ENCODE measurements at places on chromosomes 7 and 10.

DNA sequence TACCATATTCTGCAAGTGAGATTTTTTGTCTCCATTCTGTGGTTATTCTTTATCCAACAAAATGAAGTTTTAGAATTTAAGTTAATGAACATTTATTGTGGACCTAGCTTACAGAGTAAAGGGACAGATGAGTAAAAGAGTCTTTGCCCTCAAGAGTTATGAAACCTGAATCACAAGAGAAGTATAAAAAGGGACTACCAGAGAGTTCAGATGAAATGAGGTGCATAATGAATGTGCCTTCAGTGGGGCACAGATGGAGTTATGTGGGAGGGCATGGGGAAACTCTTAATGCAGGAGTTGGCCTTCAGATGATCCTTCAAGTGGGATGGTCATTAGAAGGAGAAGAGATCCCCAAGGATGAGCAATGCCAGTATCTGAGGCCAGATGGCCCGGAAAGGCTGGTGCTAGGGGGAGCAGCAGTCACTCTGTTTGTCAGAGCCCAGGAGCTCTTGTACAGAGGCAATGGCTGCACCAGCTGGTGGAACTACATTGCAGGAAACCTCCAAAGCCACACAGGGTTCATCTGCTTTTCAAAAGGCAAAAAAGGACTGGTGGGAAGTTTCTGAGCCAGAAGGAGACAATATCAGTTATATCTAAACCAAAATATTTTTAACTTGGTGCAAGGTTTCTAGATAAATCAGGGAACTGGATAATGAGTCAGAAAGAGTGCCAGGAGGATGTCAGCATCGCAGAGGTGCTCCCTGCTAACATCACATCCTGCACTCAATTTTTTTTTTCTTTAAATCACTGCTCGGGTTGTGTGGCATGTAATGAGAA lies 162.0 kb downstream of the KLF6 start:
- DNase-seq, result peak; percentile 20

- no peak for DNase-seq
Observed at GRCh38 chr10:67819768-67820204, 18.2 kb downstream of the DNAJC12 start.

DNA sequence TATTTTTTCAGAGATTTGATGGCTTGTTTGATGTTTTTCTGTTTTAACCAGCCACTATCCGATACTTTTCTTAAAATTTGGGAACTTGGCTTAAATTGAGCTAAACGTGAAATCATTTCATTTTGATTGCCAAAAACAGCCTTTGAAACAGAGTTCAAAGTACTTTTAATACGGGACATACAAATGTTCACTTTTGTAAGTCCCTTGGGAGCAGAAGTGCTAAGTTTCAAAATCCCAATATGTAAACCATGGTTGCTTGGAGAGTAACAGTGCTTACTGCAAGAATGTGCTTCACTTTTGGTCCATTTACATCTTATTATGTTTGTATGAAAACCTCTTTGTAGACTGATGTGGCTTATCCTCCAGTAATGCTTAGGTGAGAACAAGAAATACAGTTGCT lies 10.9 kb downstream of the PNPLA8 start:
- DNase-seq, result no peak

DNA sequence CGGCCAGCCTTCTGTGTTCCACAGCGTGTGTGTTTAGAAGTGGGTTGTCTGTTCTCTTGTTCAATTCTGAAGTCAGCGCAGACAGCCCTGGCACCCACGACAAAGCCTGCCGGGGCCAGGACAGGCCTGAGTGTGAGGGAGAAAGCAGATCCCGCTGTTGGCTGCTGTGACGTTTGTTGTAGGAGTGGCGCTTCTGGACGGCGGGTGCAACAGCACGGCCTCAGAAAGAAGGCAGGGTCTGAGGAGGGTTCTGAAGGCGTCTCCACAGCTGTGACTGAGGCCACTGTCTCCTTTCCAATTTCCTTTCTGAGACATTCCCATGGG lies 76.2 kb downstream of the VIPR2 start:
- no peak for DNase-seq

DNA sequence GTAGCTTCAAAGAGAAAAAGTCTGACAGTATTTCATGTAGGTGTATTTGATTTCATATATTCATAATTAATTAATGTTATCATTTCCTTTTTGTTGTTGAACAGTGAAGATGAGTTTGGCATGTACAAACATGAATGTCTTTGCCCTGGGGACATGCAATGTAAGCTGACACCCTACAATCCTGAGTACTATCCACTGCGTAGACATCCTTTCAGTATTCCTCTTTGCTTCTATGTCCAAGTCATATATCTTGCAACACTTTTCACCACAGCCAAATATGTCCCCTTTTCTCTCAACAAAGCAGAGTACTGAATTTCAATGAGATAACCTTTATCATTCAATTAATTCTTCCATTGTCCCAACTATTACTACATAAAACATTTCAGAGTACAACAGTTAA lies 93.6 kb downstream of the GPR37 start:
- DNase-seq, result no peak

- DNase-seq, result no peak
Observed at GRCh38 chr10:63716016-63716580, 194.9 kb downstream of the REEP3 start.

DNA sequence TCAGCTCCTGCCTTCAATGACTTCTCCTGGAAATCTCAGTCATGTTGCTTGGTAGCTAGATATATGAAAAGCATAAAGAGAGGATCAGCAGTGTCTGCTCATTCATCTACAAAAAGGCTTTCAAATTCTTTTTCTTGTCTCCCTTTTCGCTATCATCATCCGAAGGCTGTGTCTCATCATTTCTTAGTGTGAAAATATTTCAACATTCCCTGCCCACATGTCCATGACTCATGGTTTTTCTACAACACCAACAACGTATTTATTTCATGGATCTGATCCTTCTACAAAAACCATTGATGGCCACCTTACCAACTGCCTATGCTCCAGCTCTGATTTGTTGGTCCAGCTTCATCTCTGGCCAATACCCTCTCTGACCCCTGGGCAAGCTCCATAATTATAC lies 472.5 kb upstream of the GHITM start:
- DNase-seq, result no peak

DNA sequence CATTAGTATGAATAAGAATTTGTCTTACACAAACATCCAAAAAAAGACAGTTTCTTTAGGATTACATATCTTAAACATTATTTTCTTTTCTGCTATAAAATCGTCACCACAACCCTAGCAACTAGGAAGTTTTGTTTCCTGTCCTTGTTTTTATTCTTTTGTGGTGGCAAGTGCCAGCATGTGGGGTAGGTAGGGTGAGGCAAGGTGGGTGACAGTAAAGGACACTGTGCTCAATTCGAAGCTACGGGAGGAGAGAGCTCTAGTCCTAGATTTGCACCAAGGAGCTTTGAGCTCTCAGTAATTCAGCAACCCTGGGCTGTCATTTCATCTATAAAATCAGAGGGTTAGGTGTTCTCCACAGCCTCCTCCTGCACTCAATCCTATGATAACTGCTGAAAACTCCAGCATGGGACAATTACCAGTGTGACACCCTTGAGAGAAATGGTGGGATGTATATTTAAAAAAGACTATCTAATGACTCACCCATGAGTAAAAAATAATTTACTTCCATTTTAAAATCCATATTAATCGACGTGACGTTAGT lies 187.1 kb downstream of the FAM107B start:
- DNase-seq, result peak; percentile 70

- peak; percentile 80 for DNase-seq
Observed at GRCh38 chr7:22782616-22783232, 39.9 kb downstream of the TOMM7 start.

DNA sequence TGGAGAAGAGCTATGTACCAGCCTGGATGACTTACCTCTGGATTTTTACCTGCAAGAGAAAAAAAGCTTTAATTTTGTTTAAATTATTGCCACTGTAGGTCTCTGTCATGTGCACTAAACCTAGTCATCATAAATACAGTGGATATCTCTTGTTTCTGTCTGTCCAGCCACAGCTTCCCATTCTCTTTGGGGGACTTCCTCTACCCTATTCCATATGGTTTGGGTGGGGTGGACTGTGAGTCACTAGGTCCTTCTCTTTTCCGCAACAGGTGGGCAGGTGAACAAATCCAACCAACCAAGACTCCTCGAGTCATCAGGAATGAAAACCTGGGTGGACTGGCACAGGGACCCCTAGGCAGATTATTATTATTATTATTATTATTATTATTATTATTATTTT lies 87.3 kb upstream of the CYTH3 start:
- no peak for DNase-seq

DNA sequence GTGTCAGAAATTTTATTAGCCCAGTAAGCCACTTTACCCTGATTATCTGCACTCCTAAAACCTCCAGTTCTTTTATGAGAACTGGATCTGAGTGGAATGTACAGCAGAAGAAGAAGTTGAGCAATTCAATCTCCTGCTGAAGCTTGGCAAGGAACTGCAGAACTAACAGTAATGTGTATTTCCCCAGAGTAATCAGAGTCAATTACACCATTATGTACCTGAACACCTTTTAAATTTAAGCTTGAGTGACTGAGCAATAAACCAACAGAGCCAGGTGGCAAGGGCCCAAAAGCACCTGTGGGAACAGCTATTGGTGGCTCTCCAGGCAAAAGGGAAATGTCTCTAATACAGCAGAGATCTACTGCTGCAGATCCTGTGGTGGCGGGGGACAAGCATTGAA lies 40.1 kb upstream of the AKR1C2 start:
- no peak for DNase-seq

GRCh38 chr10:13365831-13366230 lies 17.7 kb upstream of the SEPHS1 start:
- no peak for DNase-seq

DNA sequence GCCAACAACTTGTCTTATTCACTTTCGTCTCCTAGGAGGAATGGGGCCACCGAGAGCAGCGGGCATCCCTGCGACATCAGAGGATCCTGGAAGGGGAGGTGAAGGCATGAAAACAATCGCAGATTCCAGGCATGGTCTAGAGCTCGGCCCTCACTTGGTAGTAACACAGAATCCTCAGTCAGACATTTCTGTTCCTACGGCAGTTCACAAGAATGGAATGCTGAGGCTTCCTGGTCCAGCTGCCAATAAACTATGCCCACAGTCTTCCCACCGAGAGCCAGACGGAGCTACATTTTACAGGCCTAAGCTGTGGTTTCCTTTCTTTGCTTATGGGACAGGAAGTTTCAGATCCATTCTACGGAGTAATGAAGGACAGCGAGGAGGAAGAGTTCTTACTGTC lies 75.8 kb downstream of the OR13A1 start:
- DNase-seq, result no peak

- DNase-seq, result peak; percentile 86
Observed at GRCh38 chr7:99312316-99313203, 13.1 kb upstream of the ARPC1A start.

DNA sequence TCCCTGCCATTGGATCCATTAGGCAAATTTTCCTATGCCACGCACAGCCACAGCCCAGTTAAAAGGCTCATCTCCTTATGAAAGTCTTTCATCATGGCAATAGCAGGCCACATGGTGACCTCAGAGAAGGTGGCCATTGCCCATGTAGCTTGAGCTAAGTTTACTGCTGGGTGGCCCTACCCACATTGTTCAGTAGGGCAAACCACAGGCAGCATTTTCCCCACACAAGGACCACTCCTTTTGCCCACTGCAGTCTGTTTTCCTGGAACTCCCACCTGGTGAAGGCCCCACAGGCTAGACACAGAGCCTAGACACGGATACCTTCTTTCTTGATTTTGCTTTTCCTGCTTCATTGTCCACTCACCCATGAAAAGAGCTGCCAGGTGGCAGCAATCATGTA lies 101.5 kb upstream of the NPVF start:
- no peak for DNase-seq

DNA sequence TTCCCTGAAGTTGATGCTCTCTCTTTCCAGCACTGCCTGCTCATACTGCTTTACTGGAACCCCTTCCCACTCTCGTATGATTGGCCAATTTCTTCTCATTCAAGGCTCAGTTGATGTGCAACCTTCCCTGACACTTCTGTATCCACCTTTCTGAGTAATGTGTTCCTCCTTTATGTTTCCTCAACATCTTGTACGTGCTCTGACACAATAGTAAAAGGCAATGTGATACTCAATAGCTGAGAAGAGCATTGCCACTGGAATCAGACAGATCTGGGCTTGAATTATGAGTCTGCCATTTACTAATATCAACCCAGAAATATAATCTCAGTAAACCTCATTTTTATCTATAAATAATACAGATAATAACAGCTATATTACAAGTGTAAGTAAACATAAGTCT lies 34.7 kb downstream of the ARL4A start:
- DNase-seq, result no peak

DNA sequence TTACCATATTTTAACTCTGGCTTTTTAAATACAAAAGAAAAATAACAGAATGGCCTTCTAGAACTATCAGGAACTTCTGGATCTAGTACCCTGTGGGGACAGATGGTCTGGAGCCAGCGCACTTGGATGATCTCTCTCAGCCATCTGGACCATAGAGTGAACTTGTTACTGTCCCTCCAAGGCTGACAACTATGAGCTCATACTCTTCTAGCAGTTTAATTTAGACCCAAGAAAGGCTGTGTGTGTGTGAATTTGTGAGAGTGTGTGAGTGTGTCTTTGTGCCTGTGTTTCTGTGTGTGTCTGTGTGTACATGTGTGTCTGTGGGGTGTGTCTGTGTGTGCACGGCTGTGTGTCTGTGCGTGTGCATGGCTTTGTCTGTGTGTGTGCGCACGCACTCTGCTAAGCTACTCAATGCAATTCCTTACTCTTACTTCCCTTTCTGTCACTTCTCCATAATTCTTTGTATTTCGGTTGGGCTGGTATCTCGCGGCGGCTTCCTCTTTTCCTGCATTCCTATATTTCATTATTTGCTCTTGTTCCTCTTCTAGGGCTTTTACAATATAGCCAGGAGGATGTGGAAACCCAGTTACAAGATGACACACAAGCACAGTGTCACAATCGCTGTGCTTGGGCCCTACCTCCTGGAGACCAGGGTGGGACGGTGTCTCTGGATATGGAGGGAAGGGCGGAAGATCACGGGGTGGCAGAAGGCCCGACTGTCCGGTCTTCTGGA lies 51.9 kb downstream of the IKZF1 start:
- DNase-seq, result peak; percentile 34

DNA sequence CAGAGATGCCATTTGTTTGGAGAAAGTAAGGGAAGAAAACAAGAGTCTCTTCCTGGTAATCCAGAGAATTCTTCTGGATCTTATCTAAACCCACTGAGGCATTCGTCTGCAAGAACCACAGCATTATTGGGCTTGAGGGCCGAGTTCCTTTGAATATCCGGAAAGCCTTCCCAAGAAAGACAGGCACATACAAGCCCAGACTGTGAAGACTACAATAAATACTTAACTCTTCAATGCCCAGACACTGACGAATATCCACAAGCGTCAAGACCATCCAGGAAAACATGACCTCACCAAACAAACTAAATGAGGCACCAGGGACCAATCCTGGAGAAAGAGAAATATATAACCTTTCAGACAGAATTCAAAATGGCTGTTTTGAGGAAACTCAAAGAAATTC lies 99.0 kb downstream of the RNF32 start:
- DNase-seq, result no peak

GRCh38 chr7:111308691-111309090 lies 217.8 kb downstream of the LRRN3 start:
- DNase-seq, result no peak

GRCh38 chr10:86598151-86598550 lies 56.2 kb upstream of the OPN4 start:
- no peak for DNase-seq

- DNase-seq, result no peak
Observed at GRCh38 chr7:35375516-35375915, 121.6 kb upstream of the TBX20 start.
